ENCODE measurements at places on chromosomes 6 and 20.

DNA sequence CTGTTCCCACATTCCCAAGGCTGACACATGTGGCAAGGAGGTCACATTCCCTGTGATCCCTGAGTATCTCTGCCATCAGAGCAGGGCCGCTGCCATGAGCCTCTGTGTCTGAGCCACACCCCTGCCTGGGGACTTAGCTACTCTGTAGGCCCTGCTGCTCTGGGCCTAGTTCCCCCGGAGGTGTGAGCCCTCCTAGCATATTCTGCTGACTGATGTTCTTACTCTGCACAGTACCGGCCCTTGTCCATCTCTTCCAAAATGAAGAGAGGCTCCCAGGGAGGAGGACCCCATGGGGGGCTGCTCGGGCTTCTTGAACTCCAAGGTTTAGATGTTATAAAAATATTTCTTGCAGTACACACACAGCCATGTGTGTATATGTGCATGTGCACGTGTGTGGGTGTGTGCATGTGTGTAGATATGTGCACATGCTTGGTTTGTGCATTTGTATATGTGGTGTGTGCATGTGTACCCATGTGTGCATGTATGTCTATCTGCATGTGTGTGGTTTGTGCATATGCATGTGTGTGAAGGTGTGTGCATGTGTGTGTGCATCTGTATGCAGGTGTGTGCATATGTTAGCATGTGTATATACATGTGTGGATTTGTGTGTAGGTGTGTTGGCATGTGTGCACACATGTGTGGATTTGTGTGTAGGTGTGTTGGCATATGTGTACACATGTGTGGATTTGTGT is 101.2 kb downstream of the ERMARD start:
- DNase-seq = no peak

- no peak for DNase-seq
Measured at GRCh38 chr6:47357827-47358226, 48.1 kb upstream of the TNFRSF21 start.

DNA sequence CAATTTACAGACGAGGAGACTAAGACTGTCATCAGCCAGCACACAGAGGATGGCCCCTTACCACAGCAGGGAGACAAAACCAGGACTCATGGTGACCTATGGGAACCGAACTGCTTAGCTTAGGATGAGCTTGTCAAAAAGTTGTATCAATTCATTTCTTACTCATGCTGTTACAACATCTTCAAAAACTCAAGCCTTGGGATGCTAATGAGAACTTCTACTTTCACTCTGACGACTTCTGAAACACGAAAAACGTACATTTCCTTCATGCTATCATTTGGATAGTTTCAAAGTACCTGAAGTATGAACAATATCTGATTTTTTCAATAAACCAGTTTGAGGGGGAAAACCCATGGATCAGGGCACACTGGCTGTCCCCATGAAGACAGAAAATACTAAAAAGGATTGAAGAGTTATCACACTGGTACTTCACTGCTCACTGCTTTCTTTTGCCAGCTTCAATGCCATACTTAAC is 31.9 kb downstream of the HIVEP2 start:
- no peak for DNase-seq

GRCh38 chr6:2790588-2791449 is 25.6 kb downstream of the WRNIP1 start:
- DNase-seq = peak; percentile 33

- DNase-seq = no peak
Measured at GRCh38 chr6:106750946-106751345, 121.6 kb downstream of the QRSL1 start.

GRCh38 chr6:26205625-26206574 is 118.7 kb downstream of the HFE start:
- DNase-seq = no peak

DNA sequence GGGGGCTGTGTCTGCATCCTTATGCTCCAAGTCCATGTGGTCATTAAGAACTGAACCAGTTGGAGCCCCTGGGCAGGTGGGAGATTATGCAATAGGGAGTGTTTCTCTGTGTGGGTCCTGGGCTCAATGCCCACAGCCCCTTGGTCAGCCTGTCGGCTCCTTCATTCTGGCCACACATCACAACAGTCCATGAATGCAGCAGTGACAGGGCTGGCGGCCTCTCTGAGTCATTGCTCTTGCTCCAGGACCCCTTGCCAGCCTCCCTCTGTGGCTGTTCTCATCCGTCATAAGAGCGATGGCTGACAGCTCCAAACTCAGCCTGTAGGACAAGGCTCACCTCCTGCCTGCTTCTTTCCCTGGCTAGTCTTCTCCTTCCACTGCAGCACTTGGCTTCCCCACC is 609.5 kb upstream of the CDH4 start:
- no peak for DNase-seq

DNA sequence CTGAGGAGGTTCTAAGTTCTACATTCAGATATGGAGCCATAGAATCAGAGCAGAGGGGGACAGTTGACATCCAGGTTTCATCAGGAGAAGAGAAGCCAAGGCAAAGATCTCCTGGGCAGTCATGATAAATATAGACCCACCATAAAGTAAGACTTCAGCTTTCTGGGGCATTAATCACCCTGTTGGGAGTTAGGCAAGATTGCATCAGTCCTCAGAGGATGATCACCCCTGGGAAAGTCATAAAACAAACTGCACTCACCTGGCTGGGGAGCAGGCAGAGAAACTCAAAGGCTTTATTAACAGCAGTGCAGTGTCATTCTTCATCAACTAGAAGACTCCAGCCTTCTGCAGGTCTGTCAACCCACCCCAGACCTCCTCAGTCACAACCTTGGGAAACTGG is 301.3 kb upstream of the JARID2 start:
- no peak for DNase-seq

DNA sequence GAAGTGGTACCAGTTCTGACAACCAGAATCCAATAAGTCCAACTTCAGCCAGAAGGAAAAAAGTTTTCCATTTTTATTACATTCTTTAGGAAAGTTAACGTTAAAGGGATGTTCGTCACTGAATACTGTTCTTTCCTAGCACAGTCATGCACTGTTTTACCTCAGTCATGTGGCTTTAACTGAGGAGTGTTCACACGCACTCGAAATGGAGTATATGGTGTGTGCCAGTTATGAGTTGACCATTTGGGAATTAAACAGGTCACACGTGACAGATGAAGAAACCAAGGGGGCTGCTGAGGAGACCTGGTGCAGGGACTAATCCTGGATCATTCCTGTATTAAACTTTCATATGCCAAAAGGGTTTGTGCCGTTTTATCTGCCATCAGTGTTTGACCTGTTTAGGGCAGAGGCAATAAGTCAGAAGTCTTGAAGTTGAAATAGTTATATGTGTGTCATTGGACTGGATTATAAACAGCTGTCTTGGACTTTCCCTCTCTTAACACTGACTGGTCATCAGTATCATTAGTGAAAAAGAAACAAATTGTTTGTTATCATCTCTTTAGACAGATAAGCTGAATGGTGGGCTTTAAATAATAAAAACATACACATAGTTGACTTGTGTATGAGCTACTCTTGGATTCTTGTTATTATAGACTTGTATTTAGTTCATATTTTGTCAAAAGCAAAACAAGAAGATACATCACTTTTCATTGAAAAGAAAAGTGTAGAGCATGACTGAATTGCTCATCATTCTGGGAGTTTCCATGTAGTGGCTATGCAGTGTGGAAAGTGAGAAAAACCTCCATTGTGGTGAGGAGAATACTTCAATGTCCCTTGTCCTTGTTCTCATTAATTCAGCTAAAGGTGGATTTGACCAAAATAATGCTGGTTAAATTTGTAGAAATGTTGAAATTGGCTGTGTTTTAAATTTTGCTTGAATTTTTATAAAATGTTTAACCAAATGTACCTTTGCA is 123.5 kb upstream of the SAMD5 start:
- no peak for DNase-seq

- DNase-seq = no peak
Measured at GRCh38 chr6:52992980-52993920, 1.8 kb downstream of the GSTA4 start.

DNA sequence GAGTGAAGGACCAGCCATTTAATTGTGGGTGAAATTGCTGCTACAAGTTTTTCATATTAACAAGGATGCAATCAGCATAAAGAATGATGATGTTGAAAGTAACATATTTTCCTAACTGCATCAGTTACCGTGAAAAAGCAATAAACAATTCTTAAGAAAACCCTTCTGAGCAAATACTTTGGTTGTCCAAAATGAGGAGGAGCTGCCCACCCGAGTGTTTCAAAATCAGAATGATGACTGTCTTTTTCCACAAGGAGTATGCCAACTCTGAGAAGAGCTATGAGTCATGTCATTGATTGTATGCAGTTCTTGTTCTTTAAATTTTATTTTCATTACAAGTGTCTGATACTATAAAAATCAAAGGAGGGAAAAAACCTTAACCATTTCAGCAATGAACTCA is 470.5 kb downstream of the COL12A1 start:
- DNase-seq = no peak

- DNase-seq = no peak
Measured at GRCh38 chr6:168193816-168194721, 115.1 kb upstream of the FRMD1 start.

DNA sequence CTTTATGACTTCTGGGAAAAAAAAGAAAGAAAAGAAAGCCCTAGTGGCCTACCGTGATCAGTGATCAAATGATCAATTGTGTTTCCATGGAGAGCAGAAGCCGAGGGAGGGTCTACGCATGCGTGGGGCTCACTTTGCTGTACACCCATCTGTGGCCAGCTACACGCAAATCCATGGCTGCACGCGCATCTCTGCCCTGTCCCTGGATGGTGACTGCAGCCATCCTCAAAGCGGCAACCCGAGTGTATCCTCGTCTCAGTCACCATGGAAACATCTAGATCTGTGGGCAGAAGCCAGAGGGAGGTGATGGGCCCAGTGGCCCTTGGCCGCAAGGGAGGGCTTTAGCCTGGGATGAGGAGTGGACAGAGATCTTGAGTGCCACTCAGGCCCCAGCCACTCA is 785 bp upstream of the ULBP3 start:
- no peak for DNase-seq

GRCh38 chr6:118410001-118410400 is 138.1 kb upstream of the PLN start:
- DNase-seq = no peak
